ENCODE measurements at places on chromosomes 1 and 21.

DNA sequence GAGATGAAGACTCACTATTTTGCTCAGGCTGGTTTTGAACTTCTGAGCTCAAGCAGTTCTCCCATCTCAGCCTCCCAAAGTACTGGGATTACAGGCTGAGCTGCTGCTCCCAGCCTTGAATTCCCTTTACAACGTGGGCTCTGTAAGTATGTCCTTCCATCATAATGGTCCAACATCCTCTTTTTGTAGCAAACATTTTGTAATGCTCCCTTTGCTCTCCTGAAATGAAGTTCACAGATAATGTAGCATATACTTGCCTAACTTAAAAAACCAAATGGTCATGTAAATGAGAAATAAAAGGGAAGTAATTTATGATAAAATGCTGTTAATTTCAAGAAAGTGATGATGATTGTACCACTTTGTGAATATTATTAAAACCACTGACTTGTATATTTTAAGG lies 30.5 kb upstream of the THEM4 start:
- H3K4me1 ChIP-seq: peaks cover 32% of the 10 kb centered on the region
- no peaks in the 10 kb centered on the region for H3K27me3 ChIP-seq
- H3K27ac ChIP-seq: no peak overlapping the region
- no peak overlapping the region for H3K4me3 ChIP-seq

GRCh38 chr1:10651793-10652192 lies 144.7 kb downstream of the CASZ1 start:
- H3K27ac ChIP-seq: no peak overlapping the region
- H3K4me1 ChIP-seq: peaks cover 7% of the 10 kb centered on the region
- H3K4me3 ChIP-seq: no peak overlapping the region
- H3K27me3 ChIP-seq: peaks cover 21% of the 10 kb centered on the region
- peaks cover 6% of the 10 kb centered on the region for H3K36me3 ChIP-seq

GRCh38 chr1:231871878-231872277 lies 245.3 kb downstream of the DISC1 start:
- peaks cover 5% of the 10 kb centered on the region for H3K36me3 ChIP-seq
- no peak for DNase-seq
- H3K27me3 ChIP-seq: no peaks in the 10 kb centered on the region
- no peak overlapping the region for H3K4me3 ChIP-seq
- H3K4me1 ChIP-seq: peaks cover 27% of the 10 kb centered on the region

DNA sequence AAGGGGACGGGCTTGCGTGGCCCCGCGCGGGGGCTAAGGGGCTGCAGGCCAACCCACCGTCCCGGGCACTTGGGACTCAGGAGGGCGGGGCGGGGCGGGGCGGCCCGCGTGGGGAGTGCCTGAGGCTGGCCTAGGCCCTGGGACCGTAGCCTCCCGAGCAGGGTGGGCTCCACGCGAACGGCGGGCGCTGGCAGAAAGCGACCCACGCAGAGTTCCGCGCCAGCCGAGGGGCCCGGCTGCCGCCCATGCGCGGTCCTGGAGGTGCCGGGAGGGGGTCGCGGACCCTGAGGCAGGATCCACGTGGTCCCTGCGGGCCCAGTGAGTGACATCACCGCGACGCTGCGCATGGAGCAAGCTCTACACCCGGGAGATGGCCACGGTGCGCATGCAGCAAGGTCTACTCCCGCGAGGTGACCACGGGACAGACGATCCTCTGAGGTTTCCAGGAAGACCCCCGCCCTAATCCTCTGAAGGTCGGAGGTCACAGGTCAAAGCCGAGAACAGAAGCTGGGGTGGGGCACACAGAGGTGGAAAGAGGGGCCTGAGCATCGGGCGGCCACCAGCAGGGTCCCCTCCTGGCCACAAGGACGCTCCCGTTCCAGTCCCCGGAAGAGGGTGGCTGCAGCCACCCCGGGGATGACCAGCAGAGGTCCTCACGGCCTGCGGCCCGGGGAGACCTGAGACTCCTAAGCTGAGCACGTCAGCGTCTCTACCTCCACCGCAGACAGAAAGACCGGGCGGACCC lies 13.5 kb upstream of the SLC19A1 start:
- peak overlapping the region; percentile 62 for H3K4me3 ChIP-seq
- H3K36me3 ChIP-seq: no peaks in the 10 kb centered on the region
- no peaks in the 10 kb centered on the region for H3K27me3 ChIP-seq
- peak; percentile 73 for DNase-seq
- peak overlapping the region; percentile 82 for H3K27ac ChIP-seq
- H3K4me1 ChIP-seq: peaks cover 13% of the 10 kb centered on the region

DNA sequence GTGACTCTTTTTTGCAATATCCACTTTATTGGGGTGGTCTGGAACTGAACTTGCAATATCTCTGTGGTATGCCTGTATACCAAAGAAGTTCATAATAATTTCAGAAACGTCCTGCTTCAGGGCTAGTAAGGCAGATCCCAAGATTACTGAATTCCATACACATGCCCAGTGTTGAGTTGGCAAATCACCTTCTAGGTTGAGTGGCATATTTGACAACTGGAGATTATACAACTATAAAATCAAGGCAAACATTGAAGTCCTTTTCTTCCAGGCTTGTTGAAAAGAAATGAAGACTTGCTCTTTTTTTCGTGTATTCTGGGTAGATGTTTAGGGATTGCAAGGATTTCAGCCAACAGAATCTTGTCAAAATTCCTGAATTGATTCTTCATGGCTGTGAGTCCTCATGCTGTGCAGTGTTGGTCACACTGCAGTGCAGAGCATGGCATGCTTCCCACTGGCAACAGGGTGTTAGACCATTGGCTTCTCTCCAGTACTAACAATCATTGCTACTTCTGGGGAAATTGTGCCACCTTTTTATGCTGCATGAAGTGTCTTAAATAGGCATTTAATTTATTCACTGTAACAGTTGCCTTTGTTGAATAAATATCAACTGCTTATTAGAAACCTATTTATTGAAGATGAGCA lies 367.1 kb upstream of the ADGRL4 start:
- no peaks in the 10 kb centered on the region for H3K27me3 ChIP-seq
- no peak overlapping the region for H3K27ac ChIP-seq
- no peak for DNase-seq
- H3K4me3 ChIP-seq: no peak overlapping the region
- H3K4me1 ChIP-seq: peaks cover 11% of the 10 kb centered on the region

GRCh38 chr1:7432900-7433380 lies 338.2 kb upstream of the VAMP3 start:
- H3K27me3 ChIP-seq: peaks cover 3% of the 10 kb centered on the region
- DNase-seq: no peak
- H3K4me3 ChIP-seq: no peak overlapping the region
- H3K36me3 ChIP-seq: no peaks in the 10 kb centered on the region
- H3K27ac ChIP-seq: no peak overlapping the region
- H3K4me1 ChIP-seq: peaks cover 16% of the 10 kb centered on the region

DNA sequence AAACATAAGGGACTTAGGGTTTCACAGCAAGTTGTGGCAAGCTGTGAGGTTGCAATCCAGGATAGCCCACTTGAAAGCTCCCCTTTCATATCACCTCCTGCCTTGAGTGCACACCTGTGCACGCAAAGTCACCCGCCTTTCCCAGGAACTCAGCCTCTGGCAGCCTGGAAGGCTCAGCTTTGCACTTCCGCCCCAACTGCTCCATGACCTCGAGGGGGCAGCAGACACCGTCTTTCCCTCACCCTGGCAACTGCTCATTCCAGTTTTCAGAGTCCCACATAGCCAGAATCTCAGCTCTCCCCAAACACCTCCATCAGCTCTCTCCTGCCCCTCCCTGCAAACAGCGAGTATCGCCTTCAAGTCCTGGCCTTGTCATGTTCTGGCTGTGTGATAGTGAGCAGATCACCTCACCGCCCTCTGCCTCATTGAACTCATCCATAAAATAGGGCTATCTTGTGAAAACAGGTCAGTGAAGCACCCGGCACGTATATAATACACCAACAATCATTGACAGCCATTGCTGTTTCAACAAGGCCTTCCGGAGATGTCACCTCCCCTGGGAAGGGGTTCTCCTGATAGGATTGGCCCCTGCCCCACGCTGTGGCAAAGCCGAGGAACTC lies 32.2 kb upstream of the EPB41 start:
- H3K27ac ChIP-seq: peak overlapping the region; percentile 78
- H3K4me1 ChIP-seq: peaks cover 37% of the 10 kb centered on the region
- DNase-seq: peak; percentile 77
- H3K27me3 ChIP-seq: no peaks in the 10 kb centered on the region
- no peaks in the 10 kb centered on the region for H3K36me3 ChIP-seq
- H3K4me3 ChIP-seq: no peak overlapping the region

- no peaks in the 10 kb centered on the region for H3K4me1 ChIP-seq
- no peak overlapping the region for H3K27ac ChIP-seq
- H3K4me3 ChIP-seq: no peak overlapping the region
- no peak for DNase-seq
- peaks cover 29% of the 10 kb centered on the region for H3K27me3 ChIP-seq
Observed at GRCh38 chr1:65832296-65832695, 39.6 kb downstream of the PDE4B start.

DNA sequence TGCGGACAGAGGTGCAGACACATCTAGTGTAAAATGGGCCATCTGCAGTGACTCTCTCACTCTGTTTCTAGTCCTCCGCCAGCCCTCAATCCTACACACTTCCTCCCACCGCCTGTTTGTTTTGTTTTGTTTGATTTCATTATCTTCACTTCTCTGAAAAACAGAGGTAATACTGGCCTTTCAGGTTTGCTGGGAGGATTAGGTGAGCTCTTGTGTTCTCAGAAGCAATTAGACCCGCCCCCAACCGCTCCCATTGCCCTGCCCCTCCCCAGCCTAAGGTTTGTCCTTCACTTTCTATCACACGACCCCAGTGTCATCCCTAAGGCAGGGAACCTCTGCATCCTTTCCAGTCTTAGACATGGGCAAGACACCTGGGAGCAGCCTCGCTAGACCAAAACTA lies 43.2 kb upstream of the TACSTD2 start:
- H3K27ac ChIP-seq: peak overlapping the region; percentile 82
- no peak overlapping the region for H3K4me3 ChIP-seq
- peaks cover 24% of the 10 kb centered on the region for H3K4me1 ChIP-seq
- DNase-seq: no peak
- H3K36me3 ChIP-seq: no peaks in the 10 kb centered on the region
- no peaks in the 10 kb centered on the region for H3K27me3 ChIP-seq

GRCh38 chr1:22452481-22452957 lies 868 bp downstream of the ZBTB40 start:
- peak overlapping the region; percentile 88 for H3K4me3 ChIP-seq
- DNase-seq: no peak
- peak overlapping the region; percentile 92 for H3K27ac ChIP-seq
- peaks cover 56% of the 10 kb centered on the region for H3K4me1 ChIP-seq
- H3K27me3 ChIP-seq: no peaks in the 10 kb centered on the region
- H3K36me3 ChIP-seq: no peaks in the 10 kb centered on the region

DNA sequence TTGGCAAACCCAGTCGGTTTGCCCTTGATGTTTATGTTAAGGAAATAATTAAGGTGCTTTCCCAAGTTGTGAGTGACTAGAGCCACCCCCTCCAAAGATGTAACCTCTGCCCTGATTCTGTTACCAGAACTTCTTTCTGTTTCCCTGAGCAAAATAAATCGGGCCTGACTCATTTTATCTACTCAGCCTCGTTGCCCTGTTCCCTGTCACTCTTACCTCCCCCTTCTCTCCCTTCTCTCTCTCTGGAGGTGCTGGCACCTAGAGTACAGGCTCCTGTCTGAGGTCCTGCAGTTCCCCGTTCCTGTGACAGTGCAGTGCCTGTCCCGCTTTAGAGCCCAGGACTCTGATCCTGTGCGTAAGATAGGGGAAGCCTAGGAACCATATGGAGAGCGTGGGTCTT lies 35.4 kb downstream of the CXADR start:
- no peaks in the 10 kb centered on the region for H3K4me1 ChIP-seq
- H3K36me3 ChIP-seq: peaks cover 24% of the 10 kb centered on the region
- no peaks in the 10 kb centered on the region for H3K27me3 ChIP-seq
- no peak overlapping the region for H3K4me3 ChIP-seq
- no peak for DNase-seq

GRCh38 chr1:21289700-21290545 lies at the start of gene ECE1:
Gene ECE1, minus strand, starts transcription at chr1:21290463. Its CDS starts 49 bp downstream, at chr1:21290414.
- peaks cover 14% of the 10 kb centered on the region for H3K4me1 ChIP-seq
- H3K4me3 ChIP-seq: peak within 1 kb of the TSS; percentile 77
- H3K36me3 ChIP-seq: no peaks in the 10 kb centered on the region
- H3K27me3 ChIP-seq: no peaks in the 10 kb centered on the region
- peak; percentile 68 for DNase-seq

GRCh38 chr1:228490120-228491078 lies 3.2 kb downstream of the RNF187 start:
- H3K36me3 ChIP-seq: peaks cover 37% of the 10 kb centered on the region
- peak overlapping the region; percentile 32 for H3K4me3 ChIP-seq
- DNase-seq: no peak
- peaks cover 10% of the 10 kb centered on the region for H3K4me1 ChIP-seq
- no peak overlapping the region for H3K27ac ChIP-seq

- no peak for DNase-seq
- H3K4me1 ChIP-seq: peaks cover 65% of the 10 kb centered on the region
- no peak overlapping the region for H3K27ac ChIP-seq
- H3K36me3 ChIP-seq: no peaks in the 10 kb centered on the region
- H3K4me3 ChIP-seq: no peak overlapping the region
Observed at GRCh38 chr1:185487026-185487425, 170.0 kb upstream of the IVNS1ABP start.

- H3K4me3 ChIP-seq: no peak overlapping the region
- no peaks in the 10 kb centered on the region for H3K4me1 ChIP-seq
- no peak for DNase-seq
- H3K27ac ChIP-seq: no peak overlapping the region
Observed at GRCh38 chr1:229874136-229874535, 192.9 kb upstream of the GALNT2 start.

DNA sequence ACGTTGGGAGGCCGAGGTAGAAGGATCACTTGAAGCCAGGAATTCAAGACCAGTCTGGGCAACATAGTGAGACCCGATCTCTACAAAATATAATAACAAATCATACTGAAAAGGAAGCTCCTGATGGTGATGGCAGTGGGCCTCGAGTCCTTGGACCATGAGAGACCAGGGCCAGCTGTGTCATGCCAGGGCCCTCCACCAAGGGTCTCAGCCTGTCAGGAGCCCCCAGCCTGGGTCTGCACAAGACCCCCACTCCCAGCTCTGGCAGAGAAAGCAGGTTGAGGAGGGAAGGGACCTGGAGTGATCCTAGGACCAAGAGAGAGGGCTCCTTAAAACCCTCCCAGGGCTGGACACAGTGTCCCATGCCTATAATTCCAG lies 6.7 kb upstream of the CTRC start:
- no peaks in the 10 kb centered on the region for H3K36me3 ChIP-seq
- no peak for DNase-seq
- no peaks in the 10 kb centered on the region for H3K27me3 ChIP-seq
- H3K4me3 ChIP-seq: no peak overlapping the region
- H3K4me1 ChIP-seq: peaks cover 8% of the 10 kb centered on the region
- H3K27ac ChIP-seq: peak overlapping the region; percentile 59

GRCh38 chr21:23356905-23357304 lies 2250.4 kb downstream of the MRPL39 start:
- H3K36me3 ChIP-seq: no peaks in the 10 kb centered on the region
- H3K27ac ChIP-seq: no peak overlapping the region
- DNase-seq: no peak
- H3K4me3 ChIP-seq: no peak overlapping the region

GRCh38 chr1:196738730-196739129 lies 35.9 kb upstream of the CFHR3 start:
- H3K36me3 ChIP-seq: peaks cover 3% of the 10 kb centered on the region

Data from mesothelial cell of epicardium (in vitro differentiated cells).